ENCODE measurements at places on chromosomes 11 and 22.
A peak's percentile ranks its signal among the peaks of the same experiment; 100 is the strongest.

DNA sequence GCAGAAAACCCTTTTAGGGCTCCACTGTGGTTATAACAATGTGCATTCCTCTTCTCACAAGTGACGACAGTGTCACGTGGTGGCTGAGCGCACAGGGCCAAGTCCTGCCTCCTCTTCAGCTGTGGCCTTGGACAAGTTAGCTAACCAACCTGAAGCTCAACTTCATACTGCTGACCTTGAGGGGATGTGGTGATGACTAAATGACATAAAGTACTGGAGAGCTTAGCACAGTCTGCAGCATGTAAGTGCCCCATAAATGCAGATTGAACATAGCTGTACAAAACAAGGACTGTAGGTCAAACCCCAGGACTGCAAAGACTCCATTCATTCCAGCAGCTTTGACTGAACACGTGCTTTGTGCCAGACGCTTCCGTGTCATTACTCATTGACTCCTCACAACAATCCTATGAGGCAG lies 20.1 kb upstream of the MRGPRX2 start:
- no peak for DNase-seq

- no peak for DNase-seq
Observed at GRCh38 chr11:17846852-17847453, 112.4 kb downstream of the KCNC1 start.

DNA sequence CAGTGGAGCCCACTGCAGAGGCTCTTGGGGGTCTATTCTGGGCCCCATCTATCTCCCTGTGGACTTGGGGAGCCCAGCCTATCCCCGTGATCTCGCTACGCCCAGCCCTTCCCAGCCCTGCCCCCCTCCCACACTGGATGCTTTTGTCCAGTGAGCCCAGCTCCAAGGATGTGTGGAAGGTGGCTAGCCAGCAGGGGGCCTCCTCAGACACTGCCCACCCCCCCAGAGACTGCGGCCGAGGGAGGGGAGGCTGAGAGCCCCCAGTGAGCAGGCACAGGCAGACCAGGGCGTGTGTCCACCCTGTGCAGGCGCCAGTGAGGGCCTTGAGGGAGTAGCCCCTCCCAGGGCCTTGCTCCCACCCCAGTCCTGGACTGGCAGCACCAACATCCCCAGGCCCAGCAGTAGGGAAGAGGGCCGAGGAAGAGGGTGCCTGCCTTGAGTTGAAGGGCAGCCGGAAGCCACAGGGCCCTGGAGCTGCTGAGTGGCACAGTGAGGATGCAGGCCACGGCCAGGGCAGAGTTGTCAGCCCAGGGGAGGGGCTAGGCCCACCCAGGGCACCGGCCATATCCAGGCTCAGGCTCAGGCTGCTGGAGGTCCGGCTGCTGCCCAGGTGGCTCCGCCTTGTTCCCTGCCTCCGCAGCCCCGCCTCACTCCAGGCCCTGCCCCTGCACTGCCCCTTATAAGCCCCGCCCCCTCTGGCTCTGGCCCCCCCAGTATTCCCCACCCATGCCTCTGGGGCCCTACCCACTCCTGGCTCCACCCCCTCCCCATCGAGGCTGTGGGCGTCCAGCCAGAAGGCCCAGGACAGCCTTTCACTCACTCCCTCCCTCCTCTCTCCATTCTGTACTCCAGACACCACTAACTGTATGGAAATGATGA lies 28.0 kb downstream of the MOB2 start:
- DNase-seq: no peak

DNA sequence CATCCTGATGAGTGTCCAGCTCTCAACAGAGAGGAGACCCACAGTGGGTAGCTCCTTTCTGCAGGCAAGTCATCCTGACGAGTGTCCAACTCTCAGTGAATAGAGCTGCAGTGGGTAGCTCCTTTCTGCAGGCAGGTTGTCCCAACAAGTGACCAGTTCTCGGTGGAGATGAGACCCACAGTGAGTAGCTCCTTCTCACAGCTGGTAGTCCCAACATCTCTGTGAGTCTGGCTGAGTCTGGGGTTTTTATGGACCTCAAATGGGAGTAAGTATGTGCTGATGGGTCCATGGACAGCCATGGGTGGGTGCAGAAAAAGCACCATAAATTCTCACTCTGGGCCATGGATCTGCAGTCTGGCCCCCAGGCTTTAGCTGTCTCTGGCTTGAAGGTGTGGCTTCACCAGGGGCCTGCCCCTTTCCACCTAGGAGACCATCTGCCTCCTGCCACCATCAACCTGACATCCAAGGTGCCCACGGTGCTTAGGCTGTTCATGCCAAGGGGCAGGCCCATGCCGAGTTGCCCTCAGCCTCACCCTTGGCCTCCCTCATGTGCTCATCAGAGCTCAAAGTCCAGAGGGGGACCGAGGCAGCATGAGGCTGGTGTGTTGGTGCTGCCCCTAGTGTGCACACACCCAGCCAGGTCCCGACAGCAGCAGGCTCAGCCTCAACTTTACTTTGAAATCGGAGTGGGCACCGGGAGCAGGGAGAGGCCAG lies 15.3 kb downstream of the NPAT start:
- DNase-seq: no peak

GRCh38 chr11:87128372-87128771 lies 90.6 kb downstream of the TMEM135 start:
- no peak for DNase-seq

DNA sequence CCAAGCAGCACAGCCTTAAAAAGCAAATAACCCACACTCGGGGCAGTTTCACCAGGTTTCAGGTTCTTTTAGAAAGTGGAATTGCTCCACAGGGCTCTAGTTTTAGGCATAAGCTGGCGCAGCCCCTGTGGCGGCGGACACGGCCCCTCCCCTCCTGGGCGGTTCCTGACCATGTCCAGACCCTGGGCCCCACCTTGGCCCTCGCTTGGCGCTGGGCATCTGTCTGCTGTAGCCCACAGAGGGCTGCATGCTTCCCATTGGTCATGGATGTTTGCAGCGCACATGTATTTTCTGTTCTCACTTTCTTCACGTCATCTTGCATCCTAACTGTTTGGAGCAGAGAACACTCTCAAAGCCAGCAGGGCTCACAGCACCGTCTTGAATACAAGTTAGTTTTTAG lies 244.3 kb downstream of the BRD1 start:
- no peak for DNase-seq

DNA sequence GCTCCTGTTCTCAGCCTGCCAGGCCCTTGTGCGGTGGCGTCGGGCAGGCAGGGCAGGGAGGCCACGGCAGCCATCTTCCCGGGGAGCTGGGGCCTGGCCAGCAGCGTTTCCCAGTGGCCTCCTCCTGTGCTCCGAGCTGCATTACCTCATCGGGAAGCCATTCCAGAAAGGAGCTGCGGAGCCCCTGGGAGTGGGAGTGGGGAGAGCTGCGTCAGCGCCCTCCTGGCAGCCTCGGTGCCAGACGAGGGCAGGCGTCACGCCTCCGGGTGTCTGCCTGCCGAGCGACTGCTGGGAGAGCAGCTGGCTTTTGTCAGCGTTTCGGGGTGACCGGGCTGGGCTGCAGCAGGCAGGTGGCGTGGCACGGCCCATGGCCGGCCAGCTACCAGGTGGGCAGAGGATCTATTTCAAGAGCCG lies 30.9 kb upstream of the WNT7B start:
- DNase-seq: no peak

DNA sequence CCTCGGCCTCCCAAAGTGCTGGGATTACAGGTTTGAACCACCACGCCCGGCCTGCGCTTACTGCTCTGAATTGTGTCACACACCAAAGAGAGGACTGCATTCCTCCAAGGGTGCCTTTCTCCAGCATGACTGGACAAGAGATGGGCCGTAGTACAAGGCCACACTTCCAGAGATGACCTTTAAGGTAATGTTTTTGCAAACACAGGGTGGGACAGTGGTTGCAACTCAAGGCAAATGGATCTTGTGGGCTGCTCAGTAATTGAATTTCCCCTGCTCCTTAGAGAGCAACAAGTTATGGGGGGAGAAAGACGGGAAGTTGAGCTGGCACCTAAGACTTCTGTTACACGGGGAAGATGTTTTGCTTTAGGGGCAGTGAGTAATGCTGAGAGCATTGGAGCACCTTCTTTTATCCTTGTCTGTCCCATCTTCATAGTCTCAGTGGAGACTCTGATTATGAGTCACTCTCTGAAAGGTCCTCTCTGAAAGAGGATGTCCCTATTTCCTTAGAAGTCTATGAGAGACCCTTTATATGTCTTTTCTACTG lies 66.3 kb downstream of the C11orf91 start:
- no peak for DNase-seq

GRCh38 chr11:127458561-127458960 lies 458.0 kb upstream of the KIRREL3 start:
- DNase-seq: no peak

GRCh38 chr11:128735935-128736605 lies 42.2 kb downstream of the FLI1 start:
- peak; percentile 33 for DNase-seq

- DNase-seq: no peak
Observed at GRCh38 chr11:111942829-111943228, 5.7 kb downstream of the DIXDC1 start.

DNA sequence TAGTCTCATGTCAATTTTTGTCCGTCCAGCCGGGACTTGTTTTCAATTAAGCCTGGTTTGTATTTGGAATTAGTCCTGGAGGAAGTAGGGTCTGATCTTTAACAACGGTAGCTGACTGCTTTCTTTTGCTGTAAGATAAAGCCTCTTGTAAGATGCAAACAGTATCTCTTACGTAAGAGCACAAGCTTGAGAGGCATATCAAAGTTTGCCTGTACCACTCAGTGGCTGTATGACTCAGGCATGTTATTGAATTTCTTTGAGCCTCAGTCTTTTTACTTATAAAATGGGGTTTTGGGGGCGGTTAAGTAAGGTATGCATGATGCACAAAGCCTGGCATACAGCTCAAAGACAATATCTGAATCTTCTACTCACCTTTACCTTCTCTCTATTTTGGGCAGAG lies 198.4 kb upstream of the NARS2 start:
- no peak for DNase-seq
